CD14-positive monocyte (primary cell): ENCODE measurements at places on chromosomes 11 and 22.

DNA sequence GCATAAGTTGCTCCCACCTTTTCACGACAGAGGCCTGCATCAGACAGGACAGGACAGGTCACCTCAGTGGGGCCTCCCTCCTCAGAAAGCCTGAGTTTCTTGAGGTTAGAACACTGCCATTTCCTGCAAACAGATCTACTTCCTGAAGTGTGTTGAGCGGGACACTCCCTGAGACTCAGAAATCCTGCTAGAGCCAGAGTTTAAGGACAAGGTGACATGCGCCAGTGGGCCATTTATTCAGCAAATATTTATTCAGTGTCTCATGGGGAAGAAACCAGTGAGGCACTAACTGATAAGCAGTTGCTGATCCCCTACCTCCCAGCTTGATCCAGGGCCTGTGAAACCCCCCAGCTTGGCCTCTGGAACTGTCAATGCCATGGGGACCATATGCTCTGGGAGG lies 454.6 kb downstream of the SOX6 start:
- H3K27me3 ChIP-seq, result no peaks in the 10 kb centered on the region
- no peak overlapping the region for H3K27ac ChIP-seq
- H3K36me3 ChIP-seq, result no peaks in the 10 kb centered on the region
- H3K4me3 ChIP-seq, result no peak overlapping the region
- peaks cover 20% of the 10 kb centered on the region for H3K4me1 ChIP-seq

DNA sequence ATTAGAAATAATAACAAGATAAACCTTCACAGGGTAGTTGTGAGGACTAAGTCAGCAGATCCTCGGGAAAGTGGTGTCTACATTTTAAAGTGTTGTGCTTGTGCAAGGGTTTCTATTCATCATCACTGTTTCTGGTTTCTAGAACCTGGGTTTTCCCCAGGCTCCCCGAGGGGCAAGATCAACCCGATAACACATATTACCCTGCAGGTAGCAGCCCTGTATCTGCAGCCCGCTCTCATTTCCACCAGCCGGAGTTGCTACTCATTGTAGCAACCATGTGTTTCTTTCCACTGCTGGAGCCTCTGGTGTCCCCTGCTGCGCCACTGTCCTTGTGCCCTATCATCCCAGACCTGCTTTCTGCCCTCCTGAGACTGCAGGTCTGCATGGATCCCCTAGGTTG lies 67.0 kb downstream of the MIAT start:
- peaks cover 18% of the 10 kb centered on the region for H3K4me1 ChIP-seq
- no peak overlapping the region for H3K27ac ChIP-seq
- H3K27me3 ChIP-seq, result no peaks in the 10 kb centered on the region
- peaks cover 26% of the 10 kb centered on the region for H3K36me3 ChIP-seq
- no peak overlapping the region for H3K4me3 ChIP-seq

GRCh38 chr22:25347752-25348102 lies 128.3 kb downstream of the CRYBB2 start:
- no peak for DNase-seq
- H3K4me3 ChIP-seq, result no peak overlapping the region
- H3K27me3 ChIP-seq, result no peaks in the 10 kb centered on the region
- H3K4me1 ChIP-seq, result no peaks in the 10 kb centered on the region
- no peak overlapping the region for H3K27ac ChIP-seq
- peaks cover 31% of the 10 kb centered on the region for H3K36me3 ChIP-seq

- no peaks in the 10 kb centered on the region for H3K4me1 ChIP-seq
- H3K27ac ChIP-seq, result no peak overlapping the region
- H3K27me3 ChIP-seq, result peaks cover 7% of the 10 kb centered on the region
- H3K4me3 ChIP-seq, result no peak overlapping the region
Observed at GRCh38 chr11:11028017-11028692, 170.3 kb upstream of the ZBED5 start.

DNA sequence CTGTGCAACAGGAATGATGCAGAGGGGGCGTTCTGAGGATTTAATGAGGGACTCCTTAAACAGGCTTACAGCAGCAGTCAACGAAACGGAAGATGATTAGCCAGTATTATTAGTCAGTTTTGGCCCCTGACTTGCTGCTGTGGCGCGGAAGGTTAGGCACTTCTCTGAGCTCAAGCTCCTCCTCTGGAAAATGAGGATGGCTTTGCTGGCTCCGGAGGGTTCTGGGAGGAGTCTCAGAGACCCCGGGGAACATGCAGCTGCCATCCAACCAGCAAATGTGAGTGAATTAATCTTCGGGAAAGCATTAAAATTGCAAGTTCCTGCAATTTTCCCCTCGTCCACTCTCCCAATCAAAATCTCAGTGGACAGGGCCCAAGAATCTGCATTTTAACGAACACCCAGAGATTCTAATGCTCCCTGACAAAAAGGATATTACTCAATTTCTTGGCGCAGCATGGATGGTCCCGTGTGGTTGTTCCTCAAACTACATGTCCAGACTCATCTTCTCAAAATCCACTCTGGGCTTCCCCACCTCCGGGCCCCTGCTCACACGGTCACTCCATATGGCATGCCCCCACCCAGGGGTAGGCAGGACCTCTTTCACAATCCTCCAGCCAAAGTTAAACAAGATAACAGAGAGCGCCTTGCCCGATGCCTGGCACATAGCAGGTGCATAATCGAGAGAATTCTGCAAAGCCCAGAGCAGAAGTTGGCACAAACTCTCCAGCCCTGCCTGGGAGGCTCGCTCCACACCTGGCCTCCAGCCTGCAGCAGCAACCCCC lies 6.4 kb downstream of the ELFN2 start:
- DNase-seq, result peak; percentile 66
- H3K4me1 ChIP-seq, result peaks cover 34% of the 10 kb centered on the region

DNA sequence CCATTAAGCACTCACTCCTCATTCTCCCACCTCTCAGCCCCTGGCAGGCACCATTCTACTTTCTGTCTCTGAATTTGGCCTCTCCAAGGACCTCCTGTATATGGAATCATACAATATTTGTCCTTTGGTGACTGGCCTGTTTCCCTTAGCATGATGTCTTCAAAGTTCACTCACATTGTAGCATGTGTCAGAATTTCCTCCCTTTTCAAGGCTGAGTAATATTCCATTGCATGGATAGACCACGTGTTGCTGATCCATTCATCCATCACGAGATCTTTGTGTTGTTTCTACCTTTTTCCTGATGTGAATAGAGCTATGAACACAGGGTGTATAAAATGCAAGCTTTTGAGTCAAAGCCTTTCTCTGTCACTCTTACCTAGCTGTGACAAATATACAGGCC lies 11.6 kb downstream of the FADS2 start:
- H3K4me1 ChIP-seq, result peaks cover 17% of the 10 kb centered on the region
- no peaks in the 10 kb centered on the region for H3K27me3 ChIP-seq
- no peak overlapping the region for H3K27ac ChIP-seq
- no peak for DNase-seq
- peaks cover 37% of the 10 kb centered on the region for H3K36me3 ChIP-seq

GRCh38 chr11:12456651-12457579 lies 79.5 kb downstream of the PARVA start:
- H3K36me3 ChIP-seq, result no peaks in the 10 kb centered on the region
- no peak overlapping the region for H3K4me3 ChIP-seq
- no peaks in the 10 kb centered on the region for H3K27me3 ChIP-seq
- H3K4me1 ChIP-seq, result no peaks in the 10 kb centered on the region
- H3K27ac ChIP-seq, result no peak overlapping the region

DNA sequence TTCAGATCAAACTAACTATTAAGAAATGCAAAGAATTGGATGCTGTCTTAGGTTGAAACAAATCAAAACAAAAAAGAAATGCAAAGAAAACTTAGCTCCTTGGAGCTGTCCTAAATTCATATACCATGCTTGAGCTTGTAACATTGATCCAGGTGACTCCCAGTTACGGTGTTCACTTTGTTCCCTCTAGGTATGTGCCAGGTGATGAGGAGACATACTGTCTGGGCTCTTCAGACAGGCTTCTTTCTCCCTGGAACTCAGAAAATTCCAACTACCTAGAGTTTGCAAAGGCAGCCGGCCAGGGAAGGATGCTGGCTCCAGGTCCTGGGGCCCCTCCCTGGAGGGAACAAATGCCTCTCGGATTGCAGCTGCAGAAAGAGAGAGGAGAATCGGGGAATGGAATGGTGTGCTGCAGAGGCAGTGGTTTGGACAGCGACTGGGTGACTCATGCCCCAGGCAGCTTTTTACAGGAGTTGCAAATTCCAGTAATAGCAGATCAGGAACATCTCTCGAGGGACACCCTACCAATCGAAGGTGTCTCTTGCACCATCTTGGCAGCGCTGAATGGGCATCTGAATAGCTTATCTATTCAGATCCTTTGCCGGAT lies 12.3 kb upstream of the ASPHD2 start:
- H3K4me3 ChIP-seq, result no peak overlapping the region
- H3K27ac ChIP-seq, result no peak overlapping the region
- DNase-seq, result no peak
- peaks cover 2% of the 10 kb centered on the region for H3K27me3 ChIP-seq
- no peaks in the 10 kb centered on the region for H3K36me3 ChIP-seq

DNA sequence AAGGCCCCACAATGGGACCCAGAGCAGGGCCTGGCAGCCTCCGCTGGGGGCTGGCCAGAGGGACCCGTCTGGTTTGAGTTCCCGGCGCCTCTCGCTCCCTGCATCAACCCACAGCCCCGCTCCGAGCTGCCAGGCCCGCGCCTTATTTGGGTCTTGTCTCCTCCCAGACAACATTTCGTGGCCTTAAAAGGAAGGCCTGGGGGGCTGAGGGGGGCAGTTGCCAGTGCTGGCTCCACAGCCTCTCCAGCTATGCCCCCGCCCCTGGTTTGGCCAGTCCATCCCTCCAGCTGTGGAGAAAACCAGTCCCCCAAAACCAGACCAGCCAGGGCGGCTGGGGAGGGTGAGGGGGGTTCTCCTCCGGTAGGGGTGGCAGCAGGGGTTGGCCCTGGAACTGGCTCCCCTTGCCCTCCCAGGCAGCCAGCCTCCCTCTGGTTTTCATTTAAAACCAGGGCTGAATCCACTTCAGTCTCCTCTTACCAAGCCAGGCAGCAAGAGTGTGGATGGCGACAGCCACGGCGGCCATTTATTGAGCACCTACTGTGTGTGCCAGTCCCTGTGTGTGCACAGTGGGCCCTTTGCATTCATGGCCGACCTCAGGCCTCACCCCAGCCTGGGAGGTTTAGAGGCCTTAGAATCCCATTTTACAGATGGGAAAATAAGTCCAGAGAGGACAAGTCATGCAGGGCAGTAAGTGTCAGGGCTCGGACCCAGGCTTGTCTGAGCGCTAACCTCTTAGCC lies 18.6 kb downstream of the EMID1 start:
- no peak for DNase-seq
- H3K27me3 ChIP-seq, result no peaks in the 10 kb centered on the region
- no peak overlapping the region for H3K4me3 ChIP-seq

DNA sequence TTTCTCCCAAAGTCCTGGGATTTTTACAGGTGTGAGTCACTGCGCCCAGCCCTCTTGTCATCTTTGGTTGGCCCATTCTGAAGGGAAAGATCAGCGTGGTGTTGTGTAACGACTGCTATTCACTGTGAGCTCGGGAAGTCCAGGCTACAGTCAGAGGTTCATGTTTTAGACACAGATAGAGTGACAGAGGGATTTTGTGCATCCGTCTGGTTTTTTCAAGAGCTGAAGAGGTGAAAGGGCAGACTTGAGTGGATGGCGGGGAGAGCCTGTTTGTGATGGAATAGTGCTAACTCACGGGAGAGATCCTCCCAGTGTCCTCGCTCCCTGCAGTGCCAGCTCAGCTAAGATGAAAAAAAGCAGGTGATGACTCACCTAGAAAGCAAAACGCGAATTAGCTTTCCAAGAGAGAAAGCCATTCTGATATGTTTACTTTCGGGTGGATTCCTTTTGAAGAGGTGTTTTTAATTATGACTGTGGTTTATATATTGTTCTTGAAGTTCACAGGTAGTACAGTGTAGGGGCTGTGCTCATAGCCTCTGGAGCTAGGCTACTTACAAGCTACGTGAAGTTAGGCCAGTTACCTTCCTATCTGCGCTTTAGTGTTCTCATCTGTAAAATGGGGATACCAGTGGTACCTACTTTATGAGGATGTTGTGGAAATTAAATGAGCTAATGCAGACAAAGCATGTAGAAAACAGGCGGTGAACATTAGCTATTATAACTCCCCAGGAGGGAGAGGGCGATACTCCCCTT lies 67.2 kb downstream of the C11orf91 start:
- no peak overlapping the region for H3K27ac ChIP-seq
- H3K4me3 ChIP-seq, result no peak overlapping the region
- peak; percentile 32 for DNase-seq
- no peaks in the 10 kb centered on the region for H3K27me3 ChIP-seq
- H3K4me1 ChIP-seq, result peaks cover 28% of the 10 kb centered on the region

DNA sequence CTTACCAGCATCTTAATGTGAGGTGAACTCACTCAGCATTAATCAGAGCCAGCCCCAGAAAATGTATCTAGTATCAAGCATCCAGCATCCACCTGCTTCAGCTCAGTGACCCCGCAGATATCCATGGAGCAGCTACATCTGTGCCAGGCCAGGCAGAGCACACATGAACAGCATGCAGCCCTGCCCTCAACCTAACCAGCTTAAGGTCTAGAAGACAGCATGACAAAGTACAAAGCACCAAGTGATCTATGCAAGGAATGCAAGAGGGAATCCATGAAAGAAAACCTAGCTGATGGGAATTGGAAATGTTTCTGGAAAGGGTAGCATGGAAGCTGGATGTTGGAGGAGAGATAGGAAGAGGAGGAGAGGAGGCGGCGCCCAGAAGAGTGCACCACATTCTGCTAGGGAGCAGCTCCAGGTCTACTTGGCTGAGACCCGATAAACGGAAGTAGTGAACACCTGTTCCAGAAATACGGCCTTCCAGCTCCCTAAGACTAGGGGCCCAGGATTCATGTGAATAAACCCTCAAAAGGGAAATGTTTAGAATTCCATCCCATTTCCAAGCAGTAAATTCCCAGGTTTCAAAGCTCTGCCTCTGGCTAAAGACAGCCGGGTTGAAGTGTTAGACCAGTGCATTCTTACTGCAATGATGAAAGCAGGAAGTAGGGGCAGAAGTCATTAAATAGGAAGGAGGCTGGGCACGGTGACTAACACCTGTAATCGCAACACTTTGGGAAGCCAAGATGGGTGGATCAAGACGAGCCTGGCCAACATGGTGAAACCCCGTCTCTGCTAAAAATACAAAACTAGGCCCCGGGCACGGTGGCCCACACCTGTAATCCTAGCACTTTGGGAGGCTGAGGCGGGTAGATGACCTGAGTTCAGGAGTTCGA lies 23.5 kb upstream of the L3MBTL2 start:
- H3K4me1 ChIP-seq, result peaks cover 8% of the 10 kb centered on the region
- H3K4me3 ChIP-seq, result no peak overlapping the region
- H3K36me3 ChIP-seq, result peaks cover 33% of the 10 kb centered on the region
- H3K27me3 ChIP-seq, result no peaks in the 10 kb centered on the region

GRCh38 chr11:115275045-115275444 lies 229.2 kb downstream of the CADM1 start:
- H3K27ac ChIP-seq, result no peak overlapping the region
- no peak for DNase-seq
- no peak overlapping the region for H3K4me3 ChIP-seq

DNA sequence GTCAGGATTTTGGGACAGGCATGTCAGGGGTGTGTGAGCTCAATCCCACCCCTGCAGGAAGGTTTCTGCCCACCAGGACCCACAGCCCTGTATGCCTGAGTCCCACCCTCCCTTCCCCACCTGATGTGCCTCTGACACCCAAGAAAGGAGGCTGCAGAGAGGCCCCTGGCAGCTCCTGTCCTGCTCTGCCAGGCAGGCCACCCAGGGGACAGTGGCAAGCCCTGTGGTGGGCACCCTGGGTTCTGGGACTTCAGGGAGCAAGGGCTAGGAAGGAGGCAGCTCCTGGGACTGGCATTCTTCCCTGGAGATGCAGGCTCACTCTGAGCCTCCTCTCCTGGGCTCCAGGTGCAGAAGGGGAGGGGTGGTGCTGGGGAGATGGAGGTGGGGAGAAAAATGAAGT lies 234.5 kb upstream of the B3GAT1 start:
- no peaks in the 10 kb centered on the region for H3K27me3 ChIP-seq
- no peak for DNase-seq
- H3K4me3 ChIP-seq, result no peak overlapping the region
- no peaks in the 10 kb centered on the region for H3K4me1 ChIP-seq
- H3K27ac ChIP-seq, result no peak overlapping the region
